ENCODE measurements at places on chromosomes 4 and X.
A peak's percentile ranks its signal among the peaks of the same experiment; 100 is the strongest.

- DNase-seq = peak; percentile 84
Observed at GRCh38 chr4:7844594-7844991, 95.1 kb downstream of the AFAP1 start.

DNA sequence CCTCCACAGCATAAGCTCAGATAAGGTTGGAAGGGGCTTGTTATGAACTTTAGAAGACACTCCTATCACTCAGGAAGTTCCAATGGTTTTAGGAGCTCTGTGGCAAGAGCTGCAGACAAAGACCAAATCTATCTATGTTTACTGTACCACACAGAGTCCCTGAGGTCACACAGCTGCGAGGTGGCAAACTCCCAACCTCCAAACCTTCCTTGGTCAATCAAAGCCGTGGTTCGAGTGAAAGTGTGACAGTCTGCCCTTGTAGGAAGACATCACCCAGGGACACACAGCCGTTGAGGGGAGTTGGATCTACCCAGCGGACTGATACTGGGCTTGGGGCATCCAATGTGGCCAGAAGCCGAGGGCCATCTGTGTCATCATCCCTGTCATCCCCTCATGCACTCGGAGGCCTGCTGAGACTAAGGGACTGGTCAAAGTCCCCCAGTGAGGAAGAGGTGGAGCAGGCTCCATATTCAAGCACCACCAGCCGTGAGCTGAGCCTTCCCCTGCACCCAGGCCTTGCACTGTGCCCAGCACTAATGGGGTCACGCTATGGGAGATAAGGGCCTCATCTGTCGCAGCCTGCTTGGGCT, 26.8 kb downstream of the MAN2B2 start:
- DNase-seq = no peak

DNA sequence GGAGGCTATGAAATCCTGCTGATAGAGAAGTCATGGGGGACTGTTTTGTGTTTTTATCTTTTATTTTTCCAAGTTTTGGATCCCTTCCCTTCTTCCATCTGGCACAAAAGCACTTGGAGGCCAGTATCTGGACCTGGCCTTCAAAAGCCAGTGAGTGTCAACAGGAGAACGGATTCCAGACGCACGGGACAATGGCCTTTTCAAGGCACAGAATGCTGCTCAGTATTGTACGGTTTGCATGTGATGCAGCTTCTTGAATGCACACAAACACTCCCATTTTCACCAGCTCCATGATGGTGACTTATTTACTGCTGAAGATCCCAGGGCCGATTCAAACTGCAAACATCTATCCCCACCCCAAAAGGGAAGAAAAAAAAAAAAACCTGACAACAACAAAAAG, 145.4 kb downstream of the CPEB2 start:
- DNase-seq = no peak

- DNase-seq = no peak
Observed at GRCh38 chr4:7893539-7893938, 46.1 kb downstream of the AFAP1 start.

- no peak for DNase-seq
Observed at GRCh38 chr4:9921326-9921725, 100.0 kb downstream of the SLC2A9 start.

- DNase-seq = no peak
Observed at GRCh38 chr4:2598511-2599303, 62.3 kb downstream of the FAM193A start.

DNA sequence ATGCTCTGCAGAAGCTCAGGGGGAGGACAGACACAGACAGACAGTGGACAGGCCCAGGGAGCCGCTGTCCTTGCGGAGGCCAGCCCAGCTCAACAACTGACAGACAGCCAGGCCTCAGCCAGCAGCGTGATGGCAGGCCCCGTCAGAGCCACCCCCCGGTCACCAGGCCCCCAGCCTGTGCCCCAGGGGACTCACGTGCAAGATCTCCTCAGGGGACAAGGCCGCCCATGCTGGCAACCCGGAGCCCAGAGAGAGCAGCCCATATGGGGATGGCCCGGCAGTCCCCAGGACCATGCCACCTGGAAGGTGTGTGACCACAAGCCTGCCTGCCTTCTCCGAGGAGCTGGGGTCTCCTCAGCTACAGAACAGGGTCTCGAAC, 28.0 kb upstream of the MXD4 start:
- no peak for DNase-seq

DNA sequence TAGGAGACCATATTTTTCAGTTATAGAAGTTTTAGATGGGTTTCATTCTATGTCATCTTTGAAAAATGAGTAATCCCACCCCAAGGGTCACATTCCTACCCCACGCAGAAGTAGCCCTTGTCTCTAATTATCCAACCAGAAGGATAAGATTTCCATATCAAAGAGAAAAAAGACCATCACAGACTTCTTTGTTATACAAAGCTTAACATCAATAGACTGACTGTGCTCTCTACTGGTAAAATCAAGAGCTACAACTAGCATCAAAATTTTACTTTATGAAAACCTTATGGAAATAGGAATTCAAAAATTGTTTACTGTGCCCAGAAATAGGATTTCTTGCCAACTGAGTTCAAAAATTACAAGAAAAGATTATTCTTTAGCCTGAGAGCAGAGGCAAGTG, 24.9 kb downstream of the TNMD start:
- no peak for DNase-seq

- peak; percentile 23 for DNase-seq
Observed at GRCh38 chrX:148976571-148977400, 476.4 kb downstream of the AFF2 start.

DNA sequence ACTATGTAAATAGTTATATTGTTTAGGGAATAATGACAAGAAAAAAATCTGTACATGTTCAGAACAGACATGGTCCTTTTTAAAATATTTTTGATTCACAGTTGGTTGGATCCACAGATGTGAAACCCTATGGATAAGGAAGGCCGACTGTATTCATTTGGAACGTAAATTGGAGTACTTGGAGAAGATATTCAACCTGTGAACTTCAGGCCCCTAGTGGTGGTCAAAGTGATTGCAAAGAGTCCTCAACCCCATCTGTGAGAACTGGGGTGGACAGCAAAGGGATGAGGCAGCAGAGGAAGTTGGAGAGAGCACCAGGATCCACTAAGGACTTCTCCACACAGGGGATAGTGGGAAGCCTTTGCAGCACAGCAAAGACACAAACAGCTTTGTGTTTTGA, 6.2 kb upstream of the CXCL13 start:
- DNase-seq = peak; percentile 50

DNA sequence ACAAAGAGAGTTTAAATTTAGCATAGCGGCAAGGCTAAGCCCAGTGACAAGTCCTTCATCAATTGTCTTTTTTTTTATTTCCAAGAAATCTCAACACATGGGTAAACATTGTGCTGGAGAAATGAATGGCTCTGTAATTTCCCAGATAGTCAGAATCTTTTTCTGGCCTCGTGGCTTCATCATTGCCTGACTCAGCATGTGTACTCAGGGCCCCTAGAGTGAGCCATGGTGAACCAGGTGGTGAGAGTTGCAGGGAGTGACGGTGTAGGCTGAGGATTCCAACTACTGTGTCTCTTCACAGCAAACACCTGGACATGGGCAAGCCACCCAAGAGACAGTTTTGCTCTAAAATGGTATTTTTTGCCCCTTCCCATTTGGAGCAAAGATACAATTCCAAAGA, 43.1 kb upstream of the UCP1 start:
- DNase-seq = no peak

DNA sequence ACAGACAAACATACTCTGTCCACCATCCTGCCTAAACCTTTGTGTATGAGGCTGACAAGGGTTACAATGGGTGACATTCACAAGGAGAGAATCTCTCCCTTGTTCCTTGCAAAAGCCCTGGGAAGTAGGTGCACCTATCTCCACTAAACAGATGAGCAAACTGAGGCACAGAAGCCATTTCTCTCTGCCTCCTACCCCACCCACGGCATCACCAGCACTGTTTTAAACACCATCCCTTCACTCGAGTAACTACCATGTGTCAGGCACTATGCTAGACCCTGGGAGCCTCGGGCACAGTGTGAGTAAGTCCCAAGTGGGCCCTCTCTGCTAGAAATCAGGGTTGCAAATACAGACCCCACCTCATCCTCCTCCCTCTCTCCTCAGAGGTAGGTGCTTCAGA, 899 bp downstream of the LYAR start:
- DNase-seq = no peak

Data from AG10803 (cell line).